ENCODE measurements at places on chromosomes 3 and 15.

DNA sequence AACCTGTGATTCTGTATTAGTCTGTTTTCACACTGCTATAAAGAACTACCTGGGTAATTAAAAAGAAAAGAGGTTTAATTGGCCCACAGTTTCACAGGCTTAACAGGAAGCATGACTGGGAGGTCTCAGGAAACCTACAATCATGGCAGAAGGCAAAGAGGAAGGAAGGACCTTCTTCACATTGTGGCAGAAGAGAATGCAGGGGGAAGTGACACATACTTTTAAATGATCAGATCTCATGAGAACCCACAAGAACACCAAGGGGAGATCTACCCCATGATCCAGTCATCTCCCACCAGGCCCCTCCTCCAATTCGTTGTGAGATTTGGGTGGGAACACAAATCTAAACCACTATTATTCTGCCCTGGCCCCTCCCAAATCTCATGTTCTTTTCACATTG is 6.1 kb downstream of the ZKSCAN7 start:
- no peak for DNase-seq

DNA sequence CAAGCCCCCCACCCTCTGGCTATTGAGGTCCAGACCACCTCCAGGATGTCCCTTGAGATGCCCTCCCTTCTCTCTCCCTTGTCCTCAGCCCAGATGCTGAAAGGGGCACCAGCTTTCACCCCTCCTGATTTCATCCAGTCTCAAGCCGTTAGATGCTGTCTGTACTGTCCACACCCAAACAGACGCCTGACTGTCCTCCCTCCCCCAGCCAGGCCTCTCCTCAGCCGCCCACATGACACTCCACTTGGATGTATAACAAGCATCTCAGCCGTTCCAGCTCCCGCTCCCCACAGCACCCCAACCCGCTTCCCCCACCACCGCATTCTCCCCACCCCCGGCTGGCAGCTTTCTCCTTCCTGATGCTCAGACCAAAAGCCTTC is 25.0 kb upstream of the CYP11A1 start:
- DNase-seq, result no peak

DNA sequence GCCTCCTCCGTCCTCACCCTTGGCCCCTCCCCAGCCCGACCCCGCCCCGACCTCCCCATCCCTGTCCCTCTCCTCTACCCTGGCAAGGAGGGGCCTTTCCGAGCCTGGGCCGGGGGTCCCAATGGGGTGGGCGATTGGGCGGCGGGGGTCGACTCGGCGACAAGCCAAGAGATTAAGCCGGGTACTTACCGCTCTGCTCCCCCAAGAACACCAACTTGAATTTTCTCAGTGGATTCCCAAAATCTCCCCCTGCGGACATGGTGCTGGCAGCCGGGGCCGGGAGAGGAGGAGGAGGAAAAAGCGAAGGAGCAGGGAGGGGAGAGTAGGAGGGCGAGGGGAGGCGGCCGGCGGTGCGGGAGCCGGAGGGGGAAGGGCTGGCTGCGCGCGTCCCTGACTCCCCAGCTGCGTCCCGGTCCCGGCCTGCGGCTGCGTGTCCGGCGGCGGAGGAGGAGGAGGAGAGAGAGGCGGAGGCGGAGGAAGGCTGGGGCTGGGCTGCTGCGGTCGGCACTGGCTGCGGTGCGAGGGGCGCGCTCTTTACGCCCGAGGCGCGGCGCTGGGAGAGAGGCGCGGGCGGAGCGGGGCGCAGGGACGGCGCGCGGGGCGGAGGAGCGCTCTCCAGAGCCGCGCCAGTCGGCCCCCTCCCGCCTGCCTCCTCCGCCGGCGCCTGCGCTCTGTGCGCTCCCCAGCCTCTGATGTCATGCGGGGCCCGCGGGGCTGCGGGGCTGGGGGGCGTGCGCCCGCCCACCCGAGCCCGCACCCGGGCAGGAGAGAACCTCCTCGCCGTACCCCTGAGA is at the start of gene RAB6B:
RAB6B (minus strand) TSS at position 675 of the 794 bp plus-strand sequence; CDS start at position 259, 416 bp downstream.
- DNase-seq, result no peak

GRCh38 chr3:154176036-154176435 is 54.8 kb downstream of the ARHGEF26 start:
- DNase-seq, result no peak

DNA sequence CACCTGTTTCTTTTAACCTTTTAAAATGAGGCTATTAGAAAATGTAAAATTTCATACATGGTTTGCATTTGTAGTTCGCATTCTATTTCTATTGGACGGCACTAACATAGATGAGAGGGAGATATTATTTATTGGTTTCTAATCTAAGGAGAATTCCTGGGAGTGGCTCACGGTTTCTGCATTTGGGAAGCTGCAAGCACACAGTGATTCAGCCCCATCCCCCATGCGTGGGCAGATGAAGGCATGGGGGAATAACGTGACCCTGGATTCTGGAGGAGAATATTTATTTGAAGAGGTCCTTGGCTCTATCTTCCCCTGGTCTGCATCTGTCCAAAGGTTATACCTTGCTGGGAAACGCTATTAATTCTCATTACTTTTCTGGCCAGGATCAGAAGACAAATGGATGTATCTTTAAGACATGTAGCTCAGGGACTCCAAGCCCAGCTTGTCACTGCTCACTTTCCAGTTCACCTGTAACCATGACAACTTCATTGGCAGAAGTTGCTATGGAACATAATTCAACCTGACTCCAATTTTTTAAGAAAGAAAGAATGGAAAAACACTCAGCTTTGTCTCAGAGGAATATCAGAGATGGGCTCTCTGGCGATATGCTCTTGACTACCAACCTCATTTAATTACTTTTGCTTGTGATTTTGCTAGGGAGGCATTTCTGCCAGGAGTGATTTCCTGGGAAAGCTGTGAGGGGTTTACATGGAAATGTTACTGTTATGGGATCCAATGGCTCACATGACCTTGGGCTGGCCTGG is 27.2 kb upstream of the POMGNT2 start:
- DNase-seq, result no peak

- no peak for DNase-seq
Observed at GRCh38 chr3:111362381-111363009, 179.5 kb upstream of the CD96 start.

- DNase-seq, result no peak
Observed at GRCh38 chr15:77738441-77739302, 106.0 kb upstream of the LINGO1 start.

DNA sequence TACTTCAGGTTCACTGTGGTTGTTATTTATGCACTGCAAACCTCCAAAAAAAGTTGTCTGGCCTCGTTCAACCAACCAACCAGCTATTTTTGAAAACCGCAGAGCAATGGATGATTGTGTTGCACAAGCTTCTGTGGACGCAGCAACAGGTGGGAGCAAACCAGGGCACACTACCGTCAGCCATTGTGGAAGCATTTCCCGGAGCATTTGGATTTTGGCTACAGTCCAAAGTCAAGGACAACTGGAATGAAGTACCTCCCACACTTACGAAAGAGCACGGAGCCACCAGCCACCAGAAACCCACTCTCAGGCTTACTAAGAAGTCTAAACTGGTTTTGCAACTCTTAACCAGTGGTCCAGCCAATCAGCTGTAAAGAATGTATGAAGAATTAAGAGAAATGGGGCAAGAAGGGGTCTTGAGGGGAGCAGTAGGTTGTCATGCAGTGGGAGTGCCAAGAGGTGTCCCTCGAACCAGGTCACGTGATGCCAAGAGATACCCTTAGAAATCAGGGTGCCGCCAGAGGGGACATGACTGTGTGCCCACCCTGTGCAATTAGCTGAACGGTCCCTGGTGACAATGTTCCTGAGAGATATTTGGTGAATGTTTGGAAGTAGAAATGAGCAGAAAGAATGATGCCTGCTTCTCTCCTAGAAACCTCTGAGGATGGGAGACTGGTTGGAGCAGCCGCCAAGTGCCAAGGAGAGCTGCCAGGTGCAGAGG is 68.9 kb upstream of the PCSK6 start:
- DNase-seq, result no peak

DNA sequence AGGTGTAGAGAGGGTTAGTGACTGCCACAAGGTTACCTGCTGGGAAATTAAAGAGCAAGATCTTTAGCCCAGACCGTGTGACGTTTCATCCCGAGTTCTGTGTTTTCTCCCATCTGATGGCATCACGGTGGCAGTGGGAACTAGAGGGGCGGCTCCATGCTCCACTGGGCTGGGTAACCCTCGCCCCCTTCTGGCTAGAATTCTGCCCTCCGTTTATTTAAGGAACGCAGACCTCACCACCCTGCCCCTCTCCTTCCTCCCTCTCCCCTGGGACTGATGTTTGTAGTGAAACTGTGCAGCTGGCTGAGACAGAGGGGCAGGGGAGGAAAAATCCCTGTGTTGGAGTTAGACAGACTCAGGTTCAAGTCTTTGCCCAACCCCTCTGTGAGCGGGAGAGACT is 65.6 kb downstream of the ITGA11 start:
- no peak for DNase-seq

DNA sequence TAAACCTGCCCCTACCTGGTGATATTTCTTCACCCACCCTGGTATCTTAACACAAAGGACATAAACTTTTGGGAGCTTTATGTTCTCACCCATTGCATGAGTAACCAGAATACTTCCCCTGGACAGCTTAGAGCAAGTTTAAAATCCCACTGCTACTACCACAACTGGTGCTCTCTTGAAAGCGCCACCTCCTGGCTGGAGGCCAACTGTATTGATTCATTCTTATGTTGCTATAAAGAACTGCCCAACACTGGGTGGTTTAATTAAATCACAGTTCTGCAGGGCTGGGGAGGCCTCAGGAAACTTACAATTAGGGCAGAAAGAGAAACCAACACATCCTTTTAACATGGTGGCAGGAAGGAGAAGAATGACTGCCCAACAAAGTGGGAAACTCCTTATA is 592.4 kb downstream of the EPHA3 start:
- DNase-seq, result no peak

DNA sequence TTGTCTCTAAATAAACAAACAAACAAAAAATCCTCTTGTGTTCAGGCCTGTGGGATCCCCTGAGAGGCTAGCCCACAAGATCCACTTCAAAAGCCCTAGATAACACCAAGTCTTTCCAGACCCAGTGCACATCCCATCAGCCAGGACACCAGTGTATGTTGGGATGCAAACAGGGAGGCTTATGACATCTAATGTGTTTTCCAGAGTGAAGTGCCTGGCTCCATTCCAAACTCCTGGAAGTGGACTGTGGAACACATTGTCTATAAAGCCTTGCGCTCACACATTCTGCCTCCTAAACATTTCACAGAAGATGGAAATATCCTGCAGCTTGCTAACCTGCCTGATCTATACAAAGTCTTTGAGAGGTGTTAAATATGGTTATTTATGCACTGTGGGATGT is 57.0 kb downstream of the MLH1 start:
- no peak for DNase-seq

DNA sequence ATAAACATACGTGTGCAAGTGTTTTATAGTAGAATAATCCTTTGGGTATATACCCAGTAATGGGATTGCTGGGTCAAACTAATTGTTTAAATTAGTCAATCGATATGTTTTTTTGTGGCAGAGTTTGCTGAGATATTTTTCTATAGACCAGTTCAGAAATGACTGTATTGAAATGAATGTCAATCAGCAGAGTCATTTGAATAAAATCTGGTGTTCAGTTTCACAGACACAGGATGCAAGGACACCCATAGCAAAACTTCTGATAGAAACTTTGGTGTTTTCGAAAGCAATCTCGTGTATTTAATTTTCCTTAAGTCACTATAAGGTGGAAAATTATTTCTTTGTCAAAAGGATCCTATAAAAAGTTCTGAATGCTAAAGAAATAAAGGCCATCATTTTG is 434.4 kb downstream of the RAP2B start:
- DNase-seq, result no peak

- no peak for DNase-seq
Observed at GRCh38 chr15:40325700-40326099, 2.2 kb downstream of the INAFM2 start.

DNA sequence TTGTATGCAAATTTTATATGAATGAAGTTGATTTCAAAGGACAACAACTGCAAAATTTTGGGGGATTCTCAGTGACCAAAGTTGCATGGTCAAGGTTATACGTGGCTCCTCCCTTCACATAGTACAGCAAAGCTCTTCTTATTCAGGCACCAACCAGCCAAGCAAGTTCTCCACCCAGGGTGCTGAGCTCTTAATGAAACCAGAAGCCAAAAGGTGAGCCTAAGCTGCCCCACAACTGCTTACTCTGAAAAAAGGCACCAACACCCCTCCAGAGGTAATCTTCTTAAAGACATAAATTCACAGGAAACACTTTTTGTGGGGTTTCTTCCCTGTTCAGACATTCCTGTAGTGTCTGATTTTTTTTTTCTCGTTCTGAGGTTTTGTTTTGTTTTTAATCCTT is 106.1 kb upstream of the GMNC start:
- no peak for DNase-seq

GRCh38 chr3:152172460-152172859 is 96.3 kb upstream of the MBNL1 start:
- no peak for DNase-seq

- no peak for DNase-seq
Observed at GRCh38 chr3:170414202-170414663, 4.4 kb upstream of the CLDN11 start.

DNA sequence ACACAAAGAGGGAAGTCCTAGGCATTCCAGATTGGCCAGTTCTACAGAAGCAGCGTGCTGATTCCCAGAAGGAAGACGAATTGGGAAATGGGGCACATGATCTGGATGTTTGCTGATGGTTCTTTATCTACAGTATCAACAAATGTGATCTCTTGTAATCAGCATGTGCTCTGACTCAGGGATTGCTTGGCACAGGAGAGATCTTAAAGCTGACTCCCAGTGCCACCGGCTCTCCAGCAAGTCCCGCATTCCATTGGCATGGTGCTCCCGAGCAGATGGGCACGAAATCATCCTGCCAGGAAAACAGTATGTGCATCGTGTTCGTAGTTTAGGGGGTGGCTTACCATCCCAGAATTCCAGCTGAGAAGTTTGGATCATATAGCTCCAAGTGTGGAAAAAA is 259.9 kb upstream of the NR2F2 start:
- DNase-seq, result no peak

GRCh38 chr3:147419781-147420224 is 10.6 kb downstream of the ZIC1 start:
- DNase-seq, result no peak

DNA sequence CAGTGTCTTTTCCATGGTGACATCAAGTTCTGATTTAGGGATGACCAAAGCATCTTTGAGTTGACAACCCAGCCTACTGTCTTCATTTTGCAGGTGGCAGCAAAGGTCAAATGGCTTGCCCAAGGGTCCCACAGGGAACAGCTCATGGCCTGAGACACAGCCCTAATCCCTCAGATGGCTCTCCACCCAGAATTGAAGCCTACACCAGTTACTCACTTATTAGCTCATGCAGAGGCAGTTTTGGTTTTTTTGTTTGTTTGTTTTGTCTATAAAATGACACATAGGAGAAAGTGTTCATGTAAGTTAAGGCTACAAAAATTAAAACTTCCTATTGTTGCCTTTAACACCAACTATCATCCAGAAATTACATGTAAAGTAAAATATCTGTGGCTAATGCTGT is 167.9 kb downstream of the OSBPL10 start:
- no peak for DNase-seq

DNA sequence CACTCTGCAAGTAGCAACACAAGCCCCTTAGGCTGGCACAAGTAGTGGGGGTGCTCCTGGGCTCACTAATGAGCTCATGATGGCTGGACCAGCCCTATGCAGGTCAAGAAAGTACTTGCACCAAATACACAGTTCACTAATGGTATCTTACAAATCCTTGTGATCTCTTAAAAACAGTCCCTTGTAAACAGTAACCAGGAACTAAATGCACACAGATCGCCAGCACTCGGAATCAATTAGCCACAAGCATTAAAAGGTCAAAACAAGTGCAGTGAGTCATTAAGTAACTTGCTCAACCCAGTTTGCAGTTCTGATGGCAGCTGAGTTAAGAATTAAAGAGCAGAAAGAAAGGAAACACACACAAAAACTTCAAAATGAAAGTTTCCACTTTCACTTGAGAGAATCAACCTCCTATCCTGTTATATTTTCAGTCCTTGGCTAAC is 43.2 kb downstream of the ARHGEF3 start:
- DNase-seq, result no peak

- DNase-seq, result no peak
Observed at GRCh38 chr3:41683666-41684350, 278.1 kb downstream of the ULK4 start.
